ENCODE measurements at places on chromosomes 6 and 20.

DNA sequence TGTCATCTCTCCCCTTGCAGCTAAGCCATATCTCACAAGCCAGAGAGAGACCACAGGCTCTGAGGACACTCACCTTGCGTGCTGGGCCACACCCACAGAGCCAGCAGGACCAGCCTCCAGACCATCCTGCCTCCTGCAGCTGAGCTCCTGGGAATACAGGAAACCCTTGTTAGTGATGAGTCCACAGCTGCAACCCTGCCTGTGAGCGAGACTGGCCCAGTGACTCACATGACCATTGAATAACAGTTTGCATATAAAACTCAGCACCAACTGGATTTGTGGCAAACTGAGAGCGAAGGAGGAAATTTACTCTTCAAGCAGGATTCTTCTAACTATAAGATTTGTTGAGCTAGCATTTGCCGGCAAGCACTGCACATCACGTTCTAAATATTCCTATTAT, 3.0 kb downstream of the THBS2 start:
- no peak for DNase-seq

GRCh38 chr6:3290149-3290930, 31.6 kb downstream of the PSMG4 start:
- DNase-seq, result no peak

DNA sequence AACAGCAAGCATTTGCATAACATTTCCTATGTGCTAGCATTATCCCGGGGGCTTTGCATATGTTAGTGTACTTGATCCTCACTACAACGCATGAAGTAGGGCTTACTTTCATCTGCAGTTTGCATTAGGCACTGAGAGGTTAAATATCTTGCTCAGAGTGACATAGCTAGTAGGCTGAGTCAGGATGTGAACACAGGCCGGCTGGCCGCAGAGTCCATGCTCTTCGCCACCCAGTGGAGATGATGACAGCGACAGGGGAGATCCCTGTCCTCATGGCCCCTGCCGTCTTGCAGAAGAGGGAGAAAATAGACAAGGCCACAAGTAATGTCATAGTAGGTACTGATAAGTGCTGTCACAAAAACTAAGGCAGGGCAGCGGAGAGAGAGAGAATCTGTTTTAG, 46.9 kb downstream of the LYRM4 start:
- no peak for DNase-seq

DNA sequence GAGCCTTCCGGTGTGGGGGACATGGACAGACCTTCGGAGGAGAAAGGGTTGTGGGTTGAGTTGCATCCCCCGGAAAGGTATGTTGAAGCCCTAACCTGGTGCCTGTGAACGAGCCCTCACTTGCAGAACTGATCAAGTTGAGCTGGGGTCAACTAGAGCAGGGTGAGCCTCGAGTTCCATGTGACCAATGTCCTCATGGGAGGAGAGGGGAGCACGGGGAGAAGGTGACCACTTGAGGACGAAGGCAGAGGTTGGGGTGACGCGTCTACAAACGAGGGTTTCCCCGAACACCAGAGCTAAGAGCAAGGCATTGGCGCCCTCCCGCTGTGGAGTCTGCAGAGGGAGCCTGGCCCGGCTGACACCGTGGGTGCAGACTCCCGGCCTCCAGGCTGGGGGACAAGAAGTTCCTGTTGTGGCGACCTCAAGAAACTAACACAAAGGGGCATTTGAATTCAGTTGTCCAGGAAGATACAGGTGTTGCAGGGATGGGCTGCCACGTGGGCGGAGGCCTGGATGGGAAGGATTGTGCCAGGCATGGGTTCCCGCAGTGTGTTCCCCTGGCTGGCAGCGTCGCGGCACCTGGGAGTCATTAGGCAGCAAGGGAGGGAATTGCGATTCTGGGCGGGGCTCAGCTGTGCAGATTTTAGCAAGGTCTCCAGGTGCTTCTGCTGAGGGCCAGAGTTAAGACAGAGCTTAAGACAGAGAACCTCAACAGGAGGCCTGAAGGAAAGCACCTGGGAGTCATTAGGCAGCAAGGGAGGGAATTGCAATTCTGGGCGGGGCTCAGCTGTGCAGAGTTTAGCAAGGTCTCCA, 20.4 kb upstream of the UNC93A start:
- no peak for DNase-seq

DNA sequence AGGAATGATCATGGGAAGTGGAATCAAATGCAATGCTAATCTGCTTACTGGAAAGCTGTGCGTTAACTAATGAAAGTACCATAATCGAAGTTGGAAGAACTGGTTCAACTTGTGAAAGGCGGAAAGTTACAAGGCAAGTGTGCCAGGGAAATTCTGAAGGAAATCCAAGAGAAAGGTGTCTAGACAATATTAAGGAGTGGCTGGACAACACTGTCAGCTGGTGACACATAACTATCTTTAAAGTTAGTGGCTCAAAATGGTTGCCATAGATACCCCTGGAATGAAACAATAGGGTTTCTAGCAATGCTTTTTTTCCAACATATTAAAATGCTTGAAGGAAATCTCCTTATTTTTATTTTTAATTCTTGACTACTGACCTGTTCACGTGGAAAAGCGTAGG, 90.4 kb downstream of the BMP2 start:
- DNase-seq, result no peak

GRCh38 chr20:59567585-59568508, 36.5 kb upstream of the PHACTR3 start:
- no peak for DNase-seq

- DNase-seq, result no peak
These were observed 38.1 kb downstream of the RNF144B start for GRCh38 chr6:18425218-18425617.
